ENCODE measurements at places on chromosomes 11 and 22.

- DNase-seq: no peak
These were observed 31.7 kb downstream of the NEAT1 start for GRCh38 chr11:65454311-65454695.

DNA sequence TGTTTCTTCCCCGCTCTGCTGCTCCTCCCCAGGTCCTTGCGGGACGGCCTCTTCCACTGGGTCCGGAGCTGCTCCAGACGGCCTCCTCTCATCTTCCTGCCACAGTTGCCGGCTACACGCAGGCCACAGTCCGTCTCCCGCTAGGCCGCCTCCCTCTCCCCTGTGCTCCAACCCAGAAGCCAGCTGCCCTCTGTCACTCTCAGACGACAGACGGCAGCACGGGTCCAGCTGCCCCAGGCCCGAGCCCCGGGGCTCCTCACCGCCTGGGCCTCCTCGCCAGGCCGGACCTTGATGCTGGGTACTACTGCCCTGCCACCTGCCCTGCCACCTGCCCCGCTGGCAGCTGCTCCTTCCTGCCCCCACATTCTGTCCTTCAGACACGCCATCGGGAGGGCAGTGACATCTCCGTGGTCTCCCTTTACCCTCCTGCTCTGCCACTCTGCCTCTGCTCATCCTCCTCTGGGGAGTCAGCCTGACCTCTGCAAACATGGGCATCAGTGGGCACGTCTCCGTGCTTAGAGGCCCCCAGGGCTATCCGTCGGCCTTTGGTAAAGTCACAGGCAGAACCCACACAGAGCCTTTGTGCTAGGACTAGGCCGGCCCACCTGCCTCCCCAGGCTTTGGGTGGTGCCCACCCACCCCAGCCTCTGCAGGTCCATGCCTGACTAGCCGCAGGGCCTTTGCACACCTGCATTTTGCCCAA is 43.1 kb upstream of the TH start:
- no peak for DNase-seq

DNA sequence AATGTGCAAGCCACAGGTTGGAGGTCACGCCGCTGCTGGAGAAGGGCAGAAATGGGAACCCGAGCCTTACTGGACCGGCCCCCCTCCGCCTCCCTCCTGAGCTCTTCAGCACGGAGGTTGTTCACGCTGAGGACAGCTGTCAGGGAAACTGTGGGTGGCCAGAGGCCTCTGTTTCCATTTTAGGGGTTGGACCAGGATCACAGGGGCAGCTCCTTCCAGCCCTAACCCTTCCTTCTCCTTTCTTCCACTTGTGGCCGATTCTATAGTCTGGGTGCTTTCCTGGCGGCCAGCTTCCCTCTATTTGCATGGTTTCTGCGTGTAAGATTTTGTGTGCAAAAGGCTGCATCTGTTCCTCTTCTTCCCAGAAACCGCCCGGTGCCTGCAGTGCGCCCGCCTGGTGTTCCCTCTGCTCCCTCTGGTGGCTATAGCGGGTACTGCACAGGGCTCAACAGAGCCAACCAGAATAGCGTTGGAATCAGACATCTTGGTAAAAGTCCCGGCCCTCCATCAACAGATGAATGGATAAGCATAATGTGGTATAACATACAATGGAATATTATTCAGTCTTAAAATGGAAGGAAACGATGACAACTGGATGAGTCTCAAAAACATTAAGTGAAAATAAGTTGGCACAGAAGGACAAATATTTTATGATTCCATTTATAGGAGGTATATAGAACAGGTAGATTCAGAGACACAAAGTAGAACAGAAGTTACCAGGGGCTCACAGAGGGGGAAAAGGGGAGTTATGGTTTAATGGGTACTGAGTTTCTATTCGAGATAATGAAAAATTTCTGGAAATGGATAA is 8.4 kb upstream of the SLC22A8 start:
- peak; percentile 78 for DNase-seq

DNA sequence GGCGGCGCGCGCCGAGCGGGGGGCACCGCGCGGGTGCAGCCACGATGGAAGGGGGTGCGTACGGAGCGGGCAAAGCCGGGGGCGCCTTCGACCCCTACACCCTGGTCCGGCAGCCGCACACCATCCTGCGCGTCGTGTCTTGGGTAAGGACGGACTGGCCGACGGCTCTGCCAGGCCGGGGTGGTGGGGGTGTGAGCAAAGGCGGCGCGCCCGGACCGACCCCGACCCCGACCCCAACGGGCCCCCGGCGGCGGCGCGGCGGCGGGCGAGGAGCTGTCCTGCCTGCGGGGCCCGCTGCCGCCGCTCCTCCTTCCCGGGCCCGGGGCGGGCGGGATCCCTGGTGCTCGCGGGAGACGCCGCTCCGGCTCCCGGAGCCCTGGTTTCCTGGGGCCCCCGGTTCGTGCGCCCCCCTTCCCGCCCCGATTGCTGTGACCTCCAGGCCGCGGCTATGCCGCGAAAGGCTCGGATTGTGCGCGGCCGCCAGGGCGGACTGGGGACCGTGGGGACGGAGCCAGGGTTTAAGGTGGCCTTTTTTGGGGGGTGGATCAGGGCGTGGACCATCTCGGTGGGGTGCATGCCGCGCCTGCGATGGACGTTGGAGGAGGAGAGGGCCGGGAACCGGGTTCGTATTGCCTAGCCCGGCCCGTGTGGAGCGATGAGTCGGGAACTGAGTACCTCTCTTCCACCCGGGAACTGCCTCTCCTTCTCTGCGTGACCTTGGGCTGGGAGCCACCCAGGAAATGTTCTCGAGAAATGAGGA is at the start of gene SYNGR1:
SYNGR1 (plus strand) TSS at position 25 of the 760 bp plus-strand sequence; CDS start at position 45, 20 bp downstream.
- no peak for DNase-seq

- no peak for DNase-seq
These were observed 198.1 kb upstream of the SEZ6L start for GRCh38 chr22:25970999-25971811.

- DNase-seq: no peak
These were observed 17.8 kb upstream of the CSNK1E start for GRCh38 chr22:38335077-38335476.

- DNase-seq: peak; percentile 46
These were observed 46.8 kb downstream of the PAMR1 start for GRCh38 chr11:35478471-35479091.

- no peak for DNase-seq
These were observed 9.7 kb upstream of the LRP5 start for GRCh38 chr11:68302670-68303069.

- no peak for DNase-seq
These were observed 16.4 kb upstream of the OR6M1 start for GRCh38 chr11:123822599-123822998.

- DNase-seq: no peak
These were observed 1.4 kb upstream of the PHOX2A start for GRCh38 chr11:72245263-72245816.

DNA sequence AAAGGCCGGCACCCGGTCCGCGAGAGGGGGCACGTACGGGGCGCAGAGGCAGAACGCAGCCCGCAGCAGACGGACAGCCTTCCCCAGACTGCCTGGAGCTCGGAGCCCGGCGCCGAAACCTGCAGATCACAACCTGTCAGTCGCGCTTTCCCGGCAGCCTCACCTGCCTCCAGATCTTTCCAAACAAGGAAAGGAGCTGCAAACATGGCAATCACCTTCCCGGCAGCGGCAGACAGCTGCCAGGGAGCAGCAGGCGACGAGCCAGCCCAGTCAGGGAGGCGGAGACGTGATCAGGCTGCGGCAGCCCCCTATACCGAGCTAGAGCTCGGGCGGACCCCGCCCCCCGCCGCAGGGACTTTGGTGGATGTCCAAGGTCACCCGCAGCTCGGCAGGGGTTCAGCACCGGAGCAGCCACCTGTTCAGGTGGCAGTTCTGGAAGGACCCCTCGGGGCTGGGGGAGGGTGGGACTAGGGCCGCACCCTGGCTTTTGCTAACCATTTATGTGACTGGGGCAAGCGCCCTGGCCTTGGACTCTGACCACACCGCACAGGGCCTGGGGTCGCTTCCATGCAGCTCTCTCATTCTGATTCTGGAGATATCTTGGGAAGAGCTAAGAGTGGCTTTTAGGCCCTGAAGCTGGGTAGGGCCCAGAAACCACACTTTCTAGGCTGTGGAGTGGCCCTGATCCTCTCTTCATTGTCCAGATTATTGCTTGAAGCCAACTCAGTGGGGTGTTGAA is 143.8 kb downstream of the NECTIN1 start:
- no peak for DNase-seq

DNA sequence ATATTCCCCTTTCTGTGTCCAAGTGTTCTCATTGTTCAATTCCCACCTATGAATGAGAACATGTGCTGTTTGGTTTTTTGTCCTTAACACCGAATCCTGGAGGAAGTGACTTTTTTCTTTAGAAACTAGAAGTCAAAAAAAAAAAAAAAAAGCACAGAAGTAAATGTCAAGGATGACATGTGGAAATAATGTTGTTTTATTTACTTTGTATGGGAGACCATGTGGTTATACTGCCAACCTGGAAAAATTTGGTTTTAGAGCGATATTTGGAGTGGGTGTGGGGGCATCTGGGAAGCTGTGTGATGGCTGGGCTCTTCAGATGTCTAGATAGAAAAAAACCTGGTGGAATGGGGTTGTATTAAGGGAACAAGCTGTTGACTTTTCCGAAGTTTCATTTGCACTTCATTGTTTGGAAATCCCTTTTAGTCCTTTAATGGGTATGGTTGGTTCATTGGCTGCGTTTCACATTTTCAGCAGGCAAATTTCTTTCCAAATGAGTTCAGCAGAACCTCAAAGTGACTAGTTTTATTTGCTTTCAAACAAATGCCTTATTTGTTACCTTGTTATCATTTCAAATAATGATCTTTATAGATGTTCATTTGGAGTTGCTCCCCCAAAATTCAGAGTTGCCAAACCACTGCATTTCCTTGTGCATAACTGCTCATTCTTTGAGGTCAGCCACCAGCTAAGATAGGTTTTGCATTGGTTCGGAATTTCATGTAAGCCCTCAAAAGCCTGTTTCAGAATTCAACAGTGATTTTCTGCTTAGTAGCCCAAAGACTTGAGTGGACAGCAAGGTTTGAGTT is 508.2 kb downstream of the METTL15 start:
- no peak for DNase-seq

GRCh38 chr11:35473795-35474374 is 51.5 kb downstream of the PAMR1 start:
- no peak for DNase-seq

DNA sequence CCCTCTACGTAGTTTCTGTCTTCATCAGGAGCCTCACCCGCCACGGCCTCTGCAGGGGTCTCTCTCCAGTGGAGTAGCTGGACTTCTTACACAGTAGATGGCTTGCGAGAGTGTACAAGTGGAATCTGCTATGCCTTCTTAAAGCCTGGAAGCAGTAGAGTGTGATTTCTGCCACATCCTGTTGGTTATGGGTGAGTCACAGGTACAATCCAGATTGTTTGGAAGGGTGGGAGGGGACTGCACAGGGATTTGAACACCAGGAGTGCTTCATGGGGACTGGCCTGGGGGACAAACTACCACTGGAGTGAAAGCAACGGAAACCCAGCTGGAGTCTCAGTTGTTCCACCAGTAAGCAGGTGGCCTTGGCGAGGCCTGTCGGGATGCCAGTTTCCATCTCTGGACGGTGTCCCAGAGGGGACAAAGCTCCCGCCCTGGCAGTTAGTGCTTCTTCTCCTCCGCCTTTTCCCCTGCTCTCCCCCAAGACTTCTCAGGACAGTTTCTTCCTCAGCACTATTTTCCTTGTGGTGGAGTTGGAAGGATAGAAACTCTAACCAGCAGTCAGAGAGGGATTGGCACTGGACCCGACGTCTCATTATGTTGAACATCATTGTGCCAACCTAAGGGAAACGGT is 85.0 kb upstream of the RCN1 start:
- no peak for DNase-seq

GRCh38 chr11:128411150-128411549 is 176.2 kb downstream of the ETS1 start:
- DNase-seq: no peak

DNA sequence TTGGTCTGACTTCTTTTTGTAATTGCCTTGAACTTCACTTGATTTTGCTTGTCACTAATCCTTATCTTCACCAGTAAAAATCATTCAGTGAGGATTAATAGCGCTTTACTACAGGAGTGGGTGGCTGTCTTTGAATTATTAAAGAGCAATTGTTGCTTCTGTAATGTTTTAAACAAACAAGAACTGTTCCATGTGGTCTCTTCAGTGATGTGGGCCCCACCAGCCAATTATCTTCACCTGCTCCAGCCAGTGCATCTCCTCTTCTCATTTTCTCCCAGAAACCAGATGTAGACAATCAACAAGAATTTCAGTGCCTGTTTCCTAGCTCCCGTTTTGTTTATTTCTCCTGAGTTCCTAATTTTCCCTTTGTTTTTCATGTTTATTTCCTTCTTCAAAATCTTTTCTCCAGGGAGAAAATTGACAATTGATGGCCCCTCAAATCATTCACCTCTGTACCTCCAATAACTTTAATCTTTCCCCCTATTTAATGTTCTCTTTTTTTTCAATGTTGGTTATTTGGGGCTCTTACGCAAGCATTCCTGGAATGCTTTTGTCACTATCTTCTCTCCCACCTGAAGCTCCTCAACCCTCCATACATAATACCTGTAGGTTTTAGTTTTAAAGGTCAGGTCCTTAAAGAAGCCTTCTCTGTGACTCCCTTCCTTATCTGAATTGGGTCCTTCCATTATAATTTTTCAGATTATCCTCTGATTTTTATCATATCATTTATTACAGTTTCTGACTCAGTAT is 115.1 kb downstream of the ARFGAP2 start:
- no peak for DNase-seq

GRCh38 chr11:12017865-12018453 is 9.5 kb upstream of the DKK3 start:
- no peak for DNase-seq

DNA sequence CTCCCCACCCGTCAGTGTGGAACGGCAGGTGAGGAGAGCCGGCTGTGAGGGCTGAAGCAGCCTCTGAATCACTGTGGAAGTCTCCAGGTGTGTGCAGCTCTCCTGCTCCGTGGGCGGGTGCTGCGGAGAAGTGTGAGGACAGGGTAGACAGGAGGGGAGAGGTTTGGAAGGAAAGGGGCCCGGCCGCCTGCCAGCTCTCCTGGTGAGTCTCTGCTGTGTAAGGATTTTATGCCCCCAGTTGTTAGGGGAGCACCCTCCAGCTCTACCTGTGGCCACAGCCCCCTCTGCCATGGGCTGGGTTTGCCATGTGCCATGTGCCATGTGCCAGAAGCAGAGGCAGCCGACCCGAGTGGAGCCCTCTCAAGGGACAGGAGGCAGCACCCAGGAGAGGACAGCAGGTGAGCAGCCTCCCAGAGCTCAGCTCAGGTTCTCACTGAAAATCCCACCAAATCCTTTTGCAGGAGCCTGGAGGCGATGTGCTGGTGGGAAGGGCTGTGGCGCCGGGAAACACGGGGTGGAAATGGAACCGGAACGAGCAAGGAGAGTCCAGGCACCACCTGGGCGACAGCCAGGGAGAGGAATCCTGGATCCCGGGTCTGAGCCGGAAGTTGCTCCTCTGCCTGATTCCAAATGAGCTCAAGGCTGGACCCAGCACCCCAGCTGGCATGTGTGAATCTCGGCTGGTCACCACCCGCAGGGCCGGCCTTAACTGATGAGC is 804.4 kb downstream of the BRD1 start:
- DNase-seq: no peak

GRCh38 chr22:23525510-23525909 is 54.6 kb downstream of the IGLL1 start:
- DNase-seq: no peak

Data from hippocampal formation (tissue), 2 donors.